ENCODE measurements at places on chromosomes 5 and 9.

DNA sequence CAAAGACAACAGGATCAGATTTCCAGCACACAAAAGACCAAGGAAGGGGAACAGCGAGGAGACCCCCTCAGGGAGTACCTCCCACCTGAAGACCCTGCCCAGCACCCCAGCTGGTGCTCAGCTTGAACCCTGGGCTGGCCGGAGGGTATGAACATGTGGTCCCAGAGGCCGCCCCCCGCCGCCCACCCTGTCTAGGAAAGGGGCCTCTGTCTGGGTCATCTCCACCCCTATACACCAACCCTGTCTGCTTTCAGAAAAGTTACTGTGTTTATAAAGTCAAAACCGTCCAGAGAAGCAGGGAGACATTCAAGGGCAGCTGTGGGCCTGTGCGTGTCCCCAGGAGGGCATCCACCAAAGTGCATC is 72.2 kb downstream of the ADAMTS2 start:
- DNase-seq, result no peak

- no peak for DNase-seq
Measured at GRCh38 chr5:131513780-131514179, 121.2 kb downstream of the RAPGEF6 start.

- DNase-seq, result peak; percentile 97
Measured at GRCh38 chr9:108057421-108058134, 568.0 kb upstream of the KLF4 start.

- DNase-seq, result no peak
Measured at GRCh38 chr9:18727904-18728303, 254.0 kb downstream of the ADAMTSL1 start.

DNA sequence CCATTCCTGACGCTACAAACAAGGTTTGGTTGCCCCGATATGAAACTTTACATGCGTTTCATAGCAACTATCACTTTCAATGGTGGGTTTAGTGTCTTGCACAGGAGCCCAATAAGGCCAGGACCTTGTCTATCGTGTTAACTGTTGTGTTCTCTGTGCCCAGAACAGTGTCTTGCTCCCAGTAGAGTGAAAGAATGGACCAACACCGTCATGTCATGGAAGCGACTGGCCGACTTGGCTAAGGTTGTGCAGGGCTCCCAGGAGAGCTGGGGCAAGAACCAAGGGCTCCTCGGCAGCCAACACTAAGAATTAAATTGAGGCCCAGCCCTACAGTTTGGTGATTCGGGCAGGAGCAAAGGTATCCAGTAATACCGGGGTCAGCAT is 498 bp upstream of the ARHGEF37 start:
- no peak for DNase-seq

GRCh38 chr5:140403613-140404012 is 2.0 kb downstream of the ANKHD1 start:
- DNase-seq, result no peak

DNA sequence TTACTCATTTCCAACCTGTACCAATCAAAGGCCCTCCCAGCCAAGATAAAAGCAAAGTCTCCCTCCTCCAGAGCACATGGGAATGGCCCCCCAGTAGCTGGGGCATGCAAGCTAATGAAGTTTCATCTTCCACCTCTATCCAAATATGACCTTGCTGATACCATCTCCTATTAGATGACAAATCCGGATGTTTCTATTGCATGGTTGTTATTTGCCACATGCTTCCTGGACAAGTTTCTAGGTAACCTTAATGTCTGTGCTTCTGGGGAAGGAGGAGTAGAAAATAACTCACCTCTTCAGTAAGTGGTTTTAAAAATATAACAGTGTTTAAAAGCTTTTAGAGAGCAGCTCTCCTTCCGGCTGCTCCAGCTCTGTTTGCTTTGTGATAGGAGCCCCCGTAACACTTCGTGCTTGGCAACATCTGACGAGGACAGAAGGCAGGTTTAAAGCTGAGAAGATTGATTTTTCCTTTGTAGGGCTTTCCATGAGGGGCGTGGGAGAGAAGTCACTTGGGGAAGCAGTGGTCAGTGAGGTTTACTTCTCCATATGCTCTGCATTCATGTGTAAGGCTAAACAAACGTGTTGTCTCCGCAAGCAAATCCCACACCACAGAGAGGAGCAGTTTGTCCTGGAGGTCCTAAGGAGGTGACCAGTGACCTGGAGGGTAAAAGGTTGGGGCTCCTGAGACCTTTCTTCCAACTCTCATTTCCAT is 40.3 kb upstream of the GLRX start:
- DNase-seq, result no peak

DNA sequence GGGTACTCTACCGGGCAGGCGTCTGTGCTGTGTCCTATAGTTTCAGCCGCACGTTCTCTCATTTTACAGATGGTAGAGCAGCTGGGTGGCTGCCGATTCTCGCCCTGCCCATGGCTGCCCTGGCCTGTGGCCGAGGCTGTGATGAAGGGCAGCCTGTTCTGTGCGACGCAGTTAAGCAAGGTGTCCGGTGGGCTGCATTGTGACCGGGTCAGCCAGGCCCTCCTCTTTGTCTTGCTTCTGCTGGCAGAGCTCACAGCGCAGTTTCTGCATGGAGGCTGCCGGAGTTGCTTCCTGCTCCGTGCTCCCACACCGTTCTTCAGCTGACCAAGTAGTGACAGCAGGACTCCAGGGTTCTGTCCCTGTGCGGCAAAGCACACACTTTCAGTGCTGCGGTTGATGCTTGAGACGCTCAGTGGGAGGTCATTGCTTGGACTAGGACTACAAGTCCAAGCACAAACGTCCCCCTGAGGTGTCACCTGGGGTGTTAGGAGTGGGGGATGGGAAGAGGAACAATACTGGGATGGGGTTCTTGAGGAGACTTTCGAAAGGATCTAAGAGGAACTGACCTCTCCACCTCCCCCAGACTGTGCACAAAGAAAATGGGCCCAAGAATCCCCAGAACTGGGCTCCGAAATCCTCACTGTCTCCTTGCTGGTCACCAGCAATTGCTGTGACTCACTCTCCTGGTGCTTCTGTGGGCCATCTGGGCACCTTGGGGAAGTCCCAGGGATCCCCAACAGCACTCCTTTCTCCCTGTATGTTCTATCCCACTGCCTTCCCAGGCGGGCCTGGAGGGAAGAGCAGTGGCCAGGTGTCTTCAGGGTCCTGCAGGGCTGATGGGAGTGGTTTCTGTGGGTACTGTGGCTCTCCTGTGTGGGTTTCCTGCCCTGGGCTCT is 58.2 kb downstream of the GADD45G start:
- no peak for DNase-seq

DNA sequence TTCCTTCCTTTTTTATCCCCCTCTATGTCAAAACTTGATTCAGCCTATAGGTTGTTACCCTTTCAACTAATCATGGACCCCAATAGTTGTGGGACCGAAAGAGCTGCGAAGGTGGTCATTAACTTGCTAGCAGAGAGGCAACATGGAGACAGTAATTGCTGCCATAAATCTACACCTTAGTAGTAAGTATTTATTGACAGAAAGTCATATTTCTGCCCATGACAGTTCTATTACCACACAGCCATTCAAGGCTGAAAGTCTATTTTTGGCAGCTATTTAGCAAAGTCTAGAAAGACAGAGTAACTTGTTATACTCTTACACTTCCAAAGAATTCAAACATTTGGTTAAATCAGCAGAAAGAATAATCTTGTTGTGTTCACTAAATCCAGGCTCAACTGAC is 236.2 kb downstream of the PRELID2 start:
- DNase-seq, result no peak

DNA sequence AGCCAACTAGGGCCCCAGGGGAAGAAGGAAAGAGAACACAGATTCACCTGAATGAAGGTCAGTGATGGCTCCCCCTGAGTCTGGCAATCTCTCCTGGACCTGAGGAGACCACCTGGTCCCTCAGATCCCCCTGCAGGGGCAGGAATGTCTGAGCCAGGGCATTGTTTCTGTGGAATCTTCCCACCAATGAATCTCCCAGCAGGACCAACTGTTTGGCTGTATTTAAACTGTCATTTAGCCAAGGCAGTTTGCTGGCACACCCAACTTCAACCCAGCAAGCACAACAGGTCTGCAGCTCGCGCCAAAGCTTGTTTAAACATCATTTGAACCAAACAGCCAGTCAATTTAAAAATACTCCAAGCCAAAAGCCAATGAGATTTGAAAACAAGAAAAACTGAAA is 92.6 kb downstream of the SH3TC2 start:
- DNase-seq, result no peak

GRCh38 chr5:171906066-171906570 is 100.3 kb downstream of the FBXW11 start:
- DNase-seq, result no peak

- DNase-seq, result peak; percentile 51
Measured at GRCh38 chr9:27572566-27572917, 739 bp downstream of the C9orf72 start.

- peak; percentile 90 for DNase-seq
Measured at GRCh38 chr5:54217826-54218503, 92.4 kb downstream of the ARL15 start.

DNA sequence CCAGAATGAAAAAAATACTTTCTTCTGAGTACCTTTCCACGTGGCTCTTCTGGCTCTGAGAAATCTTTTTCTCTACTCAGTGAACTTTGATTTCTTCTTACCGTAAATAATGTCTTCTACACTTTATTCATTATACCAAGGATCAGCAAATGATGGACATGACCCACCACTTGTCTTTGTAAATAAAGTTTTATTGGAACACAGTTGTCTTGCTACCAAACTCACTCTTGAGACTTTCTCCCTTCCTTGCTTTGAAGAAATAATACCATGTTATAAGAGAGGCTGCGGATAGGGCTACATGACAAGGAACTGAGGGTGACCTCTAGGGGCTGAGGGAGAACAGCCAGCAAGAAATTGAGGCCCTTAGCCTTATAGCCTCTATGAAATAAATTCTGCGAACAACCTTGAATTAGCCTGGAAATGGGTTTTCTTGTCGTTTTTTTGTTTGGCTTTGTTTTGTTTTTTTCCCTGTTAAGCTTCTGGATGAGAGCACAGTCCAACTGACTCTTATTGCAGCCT is 212.5 kb downstream of the COMMD10 start:
- no peak for DNase-seq

GRCh38 chr5:107387526-107388140 is 283.1 kb downstream of the EFNA5 start:
- DNase-seq, result no peak

GRCh38 chr9:126882746-126883145 is 22.3 kb downstream of the ZBTB34 start:
- no peak for DNase-seq

DNA sequence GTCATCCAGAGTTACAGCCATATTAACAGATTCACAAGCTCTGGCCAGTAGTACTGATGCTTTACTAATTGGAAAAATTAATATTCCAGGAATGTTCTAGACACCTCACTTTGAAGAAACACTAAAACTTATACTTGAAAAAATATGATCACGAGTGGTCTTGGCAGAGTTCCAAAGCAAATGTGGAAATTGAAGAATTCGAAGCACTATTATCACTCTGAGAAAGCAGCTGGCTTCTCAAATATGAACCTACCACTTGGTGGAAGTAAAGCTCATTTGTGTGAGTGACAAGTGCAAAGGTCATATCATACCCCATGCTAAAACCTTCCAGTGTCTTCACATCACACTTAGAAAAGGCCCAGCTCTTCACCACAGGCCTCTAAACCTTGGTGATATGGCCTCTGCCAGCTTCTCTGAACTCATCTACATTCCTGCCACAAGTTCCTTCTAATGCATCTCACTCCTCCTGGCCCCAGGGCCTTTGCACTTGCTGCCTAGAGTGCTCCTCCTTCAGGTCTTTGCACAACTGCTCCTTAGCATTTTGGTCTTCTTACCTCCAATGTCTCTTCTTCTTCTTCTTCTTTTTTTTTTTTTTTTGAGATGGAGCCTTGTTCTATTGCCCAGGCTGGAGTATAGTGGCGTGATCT is 175.7 kb upstream of the SMIM23 start:
- no peak for DNase-seq

- no peak for DNase-seq
Measured at GRCh38 chr9:36980148-36980974, 53.7 kb downstream of the PAX5 start.

DNA sequence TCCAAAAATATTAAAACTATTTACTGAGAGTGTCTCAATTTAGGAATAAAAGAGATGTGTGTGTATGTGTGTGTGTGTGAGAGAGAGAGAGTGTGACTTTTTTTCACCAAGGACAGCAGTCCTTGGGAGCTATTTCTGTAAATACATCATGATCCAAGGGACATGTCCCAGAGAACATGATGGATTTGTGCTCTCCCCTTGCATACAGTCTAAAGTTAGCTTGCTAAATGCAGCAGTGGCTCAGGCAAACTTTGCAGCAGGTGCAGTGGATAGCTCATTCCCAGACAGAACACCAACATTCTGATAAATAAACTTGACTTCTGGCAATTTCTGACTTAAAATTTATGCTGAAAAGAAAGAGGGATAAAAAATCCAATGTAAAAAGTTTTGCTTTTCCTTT is 55.4 kb upstream of the SGCD start:
- DNase-seq, result no peak

- DNase-seq, result peak; percentile 83
Measured at GRCh38 chr5:96629774-96630173, 32.4 kb upstream of the CAST start.

DNA sequence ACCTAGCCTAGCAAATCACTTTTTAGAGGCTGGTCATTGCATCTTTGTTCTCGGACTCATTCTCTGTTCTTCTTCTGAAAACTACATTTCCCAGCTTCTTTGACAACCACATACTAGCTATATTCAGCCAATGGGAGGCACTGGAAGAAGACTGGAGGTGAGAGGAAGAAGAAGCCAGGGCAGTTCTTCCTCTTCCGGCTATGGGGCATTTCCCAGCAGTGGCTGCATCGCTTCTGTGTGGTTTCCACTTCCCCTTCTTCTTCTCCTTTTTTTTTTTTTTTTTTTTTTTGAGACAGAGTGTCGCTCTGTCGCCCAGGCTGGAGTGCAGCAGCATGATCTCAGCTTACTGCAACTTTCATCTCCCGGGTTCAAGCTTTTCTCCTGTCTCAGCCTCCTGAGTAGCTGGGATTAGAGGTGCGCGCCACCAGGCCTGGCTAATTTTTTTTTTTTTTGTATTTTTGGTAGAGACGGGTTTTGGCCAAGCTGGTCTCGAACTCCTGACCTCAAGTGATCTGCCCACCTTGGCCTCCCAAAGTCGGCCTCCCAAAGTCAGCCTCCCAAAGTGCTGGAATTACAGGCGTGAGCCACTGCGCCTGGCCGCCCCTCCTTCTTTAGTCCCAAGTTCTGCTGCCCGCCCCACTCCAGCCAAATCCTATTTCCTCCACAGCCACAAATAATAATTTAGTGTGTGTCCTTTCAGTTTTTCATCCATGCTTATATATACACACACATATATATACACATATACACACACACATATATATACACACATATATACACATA is 6.9 kb upstream of the UBAP1 start:
- DNase-seq, result no peak

Data from fibroblast of pulmonary artery (primary cell).